ENCODE measurements at places on chromosomes 7 and 10.

GRCh38 chr7:156947120-156947843 lies 2.2 kb upstream of the NOM1 start:
- DNase-seq, result no peak

- DNase-seq, result no peak
Measured at GRCh38 chr7:153090764-153091163, 331.2 kb downstream of the ACTR3B start.

GRCh38 chr7:94360926-94361325 lies 33.8 kb upstream of the COL1A2 start:
- no peak for DNase-seq

GRCh38 chr7:8605221-8605620 lies 171.8 kb downstream of the NXPH1 start:
- DNase-seq, result no peak

DNA sequence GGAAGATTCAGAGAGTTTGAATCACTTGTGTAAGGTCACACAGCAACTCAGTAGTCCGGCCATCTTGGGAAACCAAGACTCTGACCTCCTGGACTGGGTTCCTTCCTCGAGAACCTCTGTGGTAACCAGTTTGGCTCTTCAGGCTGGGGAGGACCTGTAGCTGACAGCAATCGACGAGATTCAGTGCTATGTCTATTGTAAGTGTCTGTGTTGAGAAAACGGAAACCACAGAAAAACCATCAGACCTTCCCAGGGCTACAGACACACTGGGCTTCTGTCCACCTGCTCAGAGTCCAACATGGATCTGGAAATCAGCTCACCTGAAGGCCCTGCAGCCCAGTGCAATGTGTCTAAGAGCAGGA lies 403.7 kb downstream of the RPS24 start:
- no peak for DNase-seq

GRCh38 chr10:22712956-22713852 lies 1.2 kb downstream of the PIP4K2A start:
- DNase-seq, result peak; percentile 16

GRCh38 chr7:157932498-157933218 lies 595.9 kb downstream of the DNAJB6 start:
- no peak for DNase-seq

DNA sequence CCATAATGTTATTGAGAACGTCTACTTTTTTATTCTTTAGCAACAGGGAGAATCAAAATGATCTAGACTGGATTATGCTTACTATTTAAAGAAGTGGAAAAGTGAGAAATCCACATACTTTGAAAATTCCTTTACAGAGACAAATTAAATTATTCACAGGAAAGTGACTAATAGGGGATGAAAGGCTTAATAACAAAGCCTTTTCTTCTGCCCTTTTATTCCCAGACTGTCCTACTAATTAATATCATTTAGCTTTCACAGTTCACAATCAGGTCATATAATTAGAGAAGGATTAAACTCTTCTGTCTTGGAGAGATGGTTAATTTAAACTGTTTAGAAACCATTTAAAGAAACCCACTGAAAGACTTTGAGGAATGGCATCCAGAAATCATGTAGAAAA lies 58.8 kb downstream of the ARL4A start:
- DNase-seq, result no peak

GRCh38 chr7:936386-937054 lies 18.0 kb downstream of the ADAP1 start:
- DNase-seq, result no peak

DNA sequence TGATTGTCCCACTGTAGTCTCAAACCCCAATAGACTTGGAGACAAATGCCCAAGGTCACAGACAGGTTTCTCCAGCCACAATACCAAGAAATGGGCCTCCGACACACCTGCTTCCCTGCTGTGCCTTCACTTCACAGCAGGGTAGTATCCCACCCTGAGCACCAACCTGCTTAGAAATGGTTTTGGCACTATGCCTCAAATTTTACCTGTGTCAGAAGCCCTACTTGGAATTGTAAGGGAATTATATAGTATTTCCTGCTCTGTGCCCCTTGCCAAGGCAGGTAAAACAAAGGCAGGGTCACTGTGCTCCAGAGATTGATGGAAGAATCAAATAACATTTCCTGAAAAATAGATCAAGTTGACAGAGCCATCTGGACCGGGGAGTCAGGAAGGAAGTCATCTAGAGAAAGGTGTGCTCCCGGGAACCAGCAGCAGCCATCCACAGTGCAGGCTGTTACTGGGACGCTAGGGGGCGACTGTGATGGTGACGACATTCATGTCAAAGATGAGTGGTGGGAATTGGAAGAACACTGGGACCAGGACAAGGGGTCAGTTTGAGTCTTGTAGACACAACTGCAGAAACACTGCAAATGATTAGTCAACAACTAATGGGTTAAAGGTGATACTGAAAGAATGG lies 117.8 kb upstream of the AKR1E2 start:
- no peak for DNase-seq

DNA sequence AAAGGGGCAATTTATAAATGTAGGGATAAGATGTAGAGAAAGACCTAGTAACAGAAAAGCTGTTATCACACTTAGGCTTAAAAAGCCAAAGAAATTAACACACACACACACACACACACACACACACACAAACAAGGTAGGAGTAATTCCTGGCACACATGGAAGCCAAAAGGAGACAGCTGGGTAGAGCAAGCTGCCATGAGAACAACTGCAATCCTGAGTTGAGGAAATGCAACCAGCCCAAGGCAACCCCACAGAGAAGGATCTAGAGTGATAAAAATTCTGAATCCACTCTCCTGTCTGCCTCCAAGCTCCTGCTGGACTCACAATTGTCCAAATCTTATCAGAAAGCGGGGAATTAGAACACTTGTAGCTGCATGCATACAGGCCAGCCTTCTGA lies 229.1 kb upstream of the DGKB start:
- no peak for DNase-seq

- DNase-seq, result no peak
Measured at GRCh38 chr7:3518546-3518945, 217.5 kb downstream of the SDK1 start.

- no peak for DNase-seq
Measured at GRCh38 chr10:124465003-124465776, 3.6 kb downstream of the LHPP start.

DNA sequence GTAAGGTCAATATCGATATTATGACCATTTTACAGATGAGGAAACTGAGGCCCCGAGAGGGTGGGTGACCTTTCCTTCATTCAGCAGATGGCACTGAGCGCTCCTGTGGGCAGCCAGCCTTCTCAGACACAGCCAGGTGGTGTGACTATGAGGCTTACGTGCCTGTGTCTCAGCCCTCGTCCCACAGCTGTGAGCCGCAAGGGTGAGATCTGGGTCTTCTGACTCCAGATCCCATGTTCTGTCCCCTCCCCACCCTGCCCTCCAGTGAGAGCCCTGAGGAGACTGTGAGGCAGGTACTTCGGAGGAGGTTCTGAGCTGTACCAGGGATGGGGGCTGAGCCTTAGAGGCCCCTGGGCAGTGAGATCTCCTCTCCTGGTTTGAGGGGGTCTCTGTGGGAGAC lies 613.8 kb upstream of the FOXK1 start:
- DNase-seq, result no peak

GRCh38 chr10:117299435-117299834 lies 58.5 kb downstream of the SLC18A2 start:
- DNase-seq, result no peak

DNA sequence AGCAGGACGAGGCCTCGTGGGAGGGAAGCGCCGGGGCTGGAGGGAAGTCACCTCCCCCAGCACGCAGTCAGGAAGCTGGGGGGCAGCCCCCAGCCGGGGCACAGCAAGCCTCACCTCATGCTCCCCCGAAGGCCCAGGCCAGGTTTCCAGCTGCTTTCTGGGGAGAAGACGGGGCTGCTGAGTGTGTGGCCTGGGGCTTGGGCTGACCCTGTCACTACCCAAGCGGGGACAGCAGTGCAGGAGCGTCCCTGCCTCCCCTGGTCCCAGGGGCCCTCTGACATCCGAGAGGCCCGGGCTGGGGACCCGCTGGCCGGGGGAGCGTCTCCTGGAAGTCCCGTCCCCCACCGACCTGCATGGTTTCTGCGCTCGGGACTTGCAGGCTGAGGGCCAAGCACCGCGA lies 19.7 kb upstream of the NKX6-2 start:
- DNase-seq, result no peak
